Stimulated activated CD4-positive, alpha-beta T cell treated with anti-CD3 and anti-CD28 coated beads, TNF-alpha, amount 100 ng/mL, for 48 hours (primary cell): ENCODE measurements at places on chromosomes 2 and 18.

GRCh38 chr18:45774065-45774521 is 50.1 kb downstream of the SLC14A1 start:
- no peak for DNase-seq

GRCh38 chr2:74450570-74451190 is 4.2 kb upstream of the INO80B start:
- no peak for DNase-seq

GRCh38 chr18:35010993-35011392 is 30.2 kb upstream of the MAPRE2 start:
- no peak for DNase-seq

DNA sequence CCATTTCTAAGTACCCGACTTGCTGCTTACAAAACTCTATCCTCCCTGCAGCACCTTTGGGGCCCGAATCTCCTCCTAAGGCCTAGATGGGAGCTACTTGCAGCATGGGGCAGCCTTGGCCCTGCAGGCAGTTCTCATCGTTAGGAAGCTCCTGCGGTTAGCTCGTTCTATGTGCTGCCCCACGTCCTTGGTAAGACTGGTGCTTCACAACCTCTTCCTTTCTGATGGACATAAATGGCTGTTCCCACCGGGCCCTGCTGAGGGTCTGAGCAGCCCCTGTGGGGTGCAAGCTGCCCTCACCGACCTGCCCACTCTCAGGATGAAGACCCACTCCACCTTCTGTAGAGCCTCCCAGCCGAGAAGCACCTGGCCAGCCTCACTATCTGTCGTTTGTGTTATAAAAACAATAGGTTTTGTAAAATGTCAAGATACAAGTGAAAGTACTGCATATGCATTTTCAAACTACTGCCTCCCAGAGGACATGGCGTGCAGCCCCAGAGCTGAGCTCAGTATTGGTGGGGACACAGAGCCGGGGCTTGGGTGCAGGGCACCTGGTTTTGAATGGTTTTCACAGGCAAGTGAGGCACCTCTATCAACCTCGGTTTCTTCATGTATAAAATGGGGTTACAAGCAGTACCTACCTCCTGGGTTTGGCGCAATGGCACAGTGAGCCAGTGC is 19.4 kb downstream of the OTOF start:
- no peak for DNase-seq

DNA sequence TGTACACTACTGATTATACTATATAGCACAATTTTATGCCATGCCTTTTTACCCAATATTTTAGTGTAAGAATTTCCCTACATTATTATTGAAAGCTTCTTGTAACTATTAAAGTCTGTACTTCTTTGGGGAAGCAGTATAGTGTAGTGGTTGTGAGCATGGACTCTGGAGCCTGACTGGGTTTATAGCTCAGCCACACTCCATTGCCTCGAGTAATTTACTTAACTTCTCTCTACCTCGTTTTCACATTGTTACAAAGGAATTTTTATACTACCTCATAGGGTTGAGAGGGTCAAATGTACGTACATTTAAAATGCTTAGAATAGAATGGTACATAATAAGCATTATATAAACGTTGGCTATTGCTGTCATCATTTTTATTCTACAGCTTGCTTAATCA is 139.2 kb downstream of the UBR3 start:
- no peak for DNase-seq

DNA sequence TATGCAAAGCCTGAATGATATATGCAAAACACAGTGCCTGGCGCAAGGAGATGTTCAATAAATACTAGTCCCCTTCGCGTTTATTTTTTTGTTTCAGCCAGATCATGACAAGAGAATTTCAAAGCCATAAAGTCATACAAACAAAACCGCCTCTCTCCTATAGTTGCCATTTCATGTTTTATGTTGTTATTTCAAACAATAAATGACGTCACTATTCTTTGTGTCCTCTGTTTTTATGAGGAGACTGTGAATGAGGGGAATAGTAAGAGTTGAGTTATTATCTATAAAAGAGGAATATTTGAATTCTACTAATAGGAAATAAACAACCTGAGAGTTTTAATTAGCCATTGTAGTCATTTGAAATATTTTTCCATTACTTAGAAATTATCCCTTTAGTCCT is 464.5 kb downstream of the THSD7B start:
- DNase-seq: no peak

DNA sequence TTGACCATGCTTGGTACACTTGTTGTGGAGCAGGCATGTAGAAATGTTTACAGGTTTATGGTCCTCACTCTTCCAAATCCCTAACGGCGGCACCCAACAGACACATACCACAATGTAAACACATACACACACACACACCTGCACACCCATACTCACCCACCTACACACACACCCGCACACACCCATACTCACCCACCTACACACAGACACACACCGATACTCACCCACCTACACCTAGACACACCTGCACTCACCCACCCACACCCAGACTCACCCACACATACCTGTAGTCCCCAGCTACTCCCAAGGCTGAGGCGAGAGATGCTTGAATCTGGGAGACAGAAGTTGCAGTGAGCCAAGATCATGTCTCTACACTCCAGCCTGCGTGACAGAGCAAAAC is 1.5 kb upstream of the RAB6D start:
- DNase-seq: no peak

- DNase-seq: no peak
Observed at GRCh38 chr2:17441790-17442189, 76.5 kb downstream of the RAD51AP2 start.

- no peak for DNase-seq
Observed at GRCh38 chr18:54787616-54788015, 40.7 kb upstream of the RAB27B start.

DNA sequence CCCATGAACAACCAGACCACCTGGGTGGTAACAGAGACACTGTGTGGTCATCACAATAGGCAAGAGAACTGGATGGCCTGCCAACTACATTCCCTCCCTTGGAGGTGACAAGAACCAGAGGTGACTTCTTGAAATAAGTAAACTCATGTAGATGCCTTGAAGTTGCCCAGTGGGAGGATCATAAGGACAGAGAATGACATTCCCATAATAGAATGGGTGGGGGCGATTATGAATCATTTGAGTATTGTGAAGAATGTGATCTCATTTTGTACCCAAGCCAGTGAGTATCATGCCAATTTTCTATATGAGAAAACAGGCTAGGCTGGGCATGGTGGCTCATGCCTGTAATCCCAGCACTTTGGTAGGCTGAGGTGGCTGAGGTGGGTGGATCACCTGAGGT is 211.4 kb upstream of the GYPC start:
- DNase-seq: no peak

DNA sequence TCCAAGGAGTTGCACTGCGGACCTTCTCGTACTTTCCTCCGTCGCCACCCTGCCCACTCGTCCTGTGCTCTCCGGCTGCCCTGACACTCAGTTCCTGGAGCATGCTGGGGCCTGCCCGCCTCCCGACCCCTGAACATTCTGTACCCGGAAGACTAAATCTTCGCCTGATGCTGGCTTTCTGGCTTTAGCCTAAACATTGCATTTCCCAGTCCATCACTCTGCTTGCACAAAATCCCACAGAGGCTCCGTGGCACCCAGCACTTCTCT is 550 bp upstream of the SFXN5 start:
- DNase-seq: no peak

GRCh38 chr2:168149986-168150385 is 97.4 kb downstream of the STK39 start:
- no peak for DNase-seq

DNA sequence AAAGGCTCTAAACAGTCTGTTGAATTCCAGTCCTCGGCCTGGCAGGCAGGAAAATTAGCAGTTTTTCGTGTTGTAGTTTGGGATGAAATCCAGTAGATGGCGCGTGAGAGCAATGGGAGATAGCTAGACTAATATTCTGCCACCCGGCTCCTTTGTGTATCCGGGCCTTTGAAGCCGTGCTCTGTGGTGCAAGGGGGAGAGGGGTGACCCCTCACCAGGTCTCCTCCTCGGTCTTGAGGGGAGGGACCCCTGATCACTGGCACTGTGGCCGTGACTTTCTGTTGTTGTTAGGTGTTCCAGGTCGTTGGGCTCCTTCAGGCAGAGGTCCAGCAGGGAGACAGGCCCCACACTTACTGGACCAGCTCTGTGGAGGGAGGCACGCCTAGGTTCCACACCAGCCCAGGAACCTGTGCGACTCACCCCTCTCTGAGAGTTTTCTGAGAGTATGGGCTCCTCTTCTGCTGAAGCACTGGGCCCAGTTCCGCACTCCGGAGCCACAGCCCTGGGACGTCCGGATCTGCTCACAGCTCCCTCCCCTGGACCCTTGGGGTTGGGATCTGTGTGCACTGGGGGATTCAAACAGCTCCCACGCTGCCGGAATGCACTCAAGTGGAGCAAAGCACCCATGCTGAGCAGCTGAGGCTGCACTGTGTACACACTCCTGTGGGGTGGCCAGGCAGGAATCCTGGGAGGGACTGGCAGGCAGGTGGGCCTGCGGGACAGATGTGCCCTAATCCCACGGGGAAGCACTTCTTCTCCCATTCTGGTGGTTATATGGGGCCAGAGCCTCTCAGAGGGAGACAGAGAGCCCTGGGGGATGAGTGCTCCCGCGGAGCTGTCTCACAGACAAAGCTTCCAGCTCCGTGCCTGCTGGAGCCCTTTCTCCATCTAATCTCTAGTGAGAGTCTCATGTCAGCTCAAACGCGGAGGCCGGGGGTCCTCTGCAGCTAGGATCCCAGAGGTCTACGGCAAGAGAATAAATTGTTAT is 8.8 kb downstream of the GKN2 start:
- peak; percentile 32 for DNase-seq

- DNase-seq: no peak
Observed at GRCh38 chr2:196802401-196802800, 2.9 kb upstream of the GTF3C3 start.

DNA sequence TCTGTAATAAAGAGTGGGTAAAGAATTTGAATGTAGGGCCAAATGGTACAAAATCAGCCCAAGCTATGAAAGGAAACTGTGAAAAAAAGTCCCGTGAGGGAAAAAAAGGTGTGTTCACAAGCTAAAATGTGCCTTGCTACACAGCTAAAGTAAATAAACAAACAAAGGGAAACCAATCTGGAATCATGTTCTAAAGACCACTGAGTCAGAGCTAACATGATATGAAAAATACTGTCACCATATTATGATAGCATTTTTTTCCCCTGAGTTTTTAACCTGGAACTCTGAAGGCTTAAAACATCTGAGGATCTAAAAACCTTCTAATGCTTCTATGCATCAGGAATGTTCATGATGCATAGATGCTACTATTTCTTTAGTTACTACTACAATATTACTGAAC is 58.8 kb downstream of the SCN1A start:
- DNase-seq: no peak

GRCh38 chr18:22709288-22710060 is 223.7 kb upstream of the RBBP8 start:
- DNase-seq: no peak

DNA sequence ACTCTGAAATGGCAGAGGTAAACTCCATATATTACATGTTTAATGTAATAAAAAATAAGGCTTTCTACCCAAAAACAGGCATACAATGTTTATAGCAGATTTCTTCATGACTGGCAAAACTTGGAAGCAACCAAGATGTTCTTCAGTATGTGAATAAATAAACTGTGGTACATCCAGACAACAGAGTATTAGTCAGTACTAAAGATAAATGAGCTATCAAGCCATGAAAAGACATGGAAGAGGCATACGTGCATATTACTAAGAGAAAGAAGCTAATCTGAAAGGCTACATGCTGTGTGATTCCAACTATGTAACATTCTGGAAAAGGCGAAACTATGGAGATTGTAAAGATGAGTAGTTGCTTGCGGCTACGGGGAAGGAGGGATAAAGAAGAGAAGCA is 97.4 kb downstream of the OSR1 start:
- DNase-seq: no peak

DNA sequence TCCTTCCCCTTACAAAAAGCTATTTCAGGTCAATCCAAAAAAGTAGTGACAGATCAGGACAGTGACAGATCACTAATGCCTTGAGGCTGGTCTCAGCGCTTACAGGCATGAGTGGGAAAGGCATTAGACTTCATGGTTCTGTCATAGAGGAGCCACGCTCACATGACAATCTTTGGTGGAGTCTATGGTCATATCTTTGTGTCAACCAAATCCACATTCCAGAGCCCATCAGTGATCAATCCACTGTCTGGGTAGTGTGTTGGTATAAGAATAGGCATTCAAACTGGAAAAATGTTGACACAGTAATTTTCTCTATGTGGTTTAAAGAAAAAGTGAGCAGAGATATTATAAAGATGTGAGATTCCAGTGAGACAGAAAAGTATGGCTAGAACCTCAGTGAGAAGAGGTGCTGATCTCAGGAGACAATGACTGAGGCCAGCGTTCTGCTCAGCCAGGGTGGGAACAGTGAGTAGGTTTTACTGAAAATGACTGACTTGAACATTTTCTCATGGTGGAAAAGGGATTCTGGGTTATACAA is 215.0 kb downstream of the IRS1 start:
- DNase-seq: no peak

GRCh38 chr2:106537791-106538191 is 50.6 kb downstream of the CD8B2 start:
- DNase-seq: no peak

DNA sequence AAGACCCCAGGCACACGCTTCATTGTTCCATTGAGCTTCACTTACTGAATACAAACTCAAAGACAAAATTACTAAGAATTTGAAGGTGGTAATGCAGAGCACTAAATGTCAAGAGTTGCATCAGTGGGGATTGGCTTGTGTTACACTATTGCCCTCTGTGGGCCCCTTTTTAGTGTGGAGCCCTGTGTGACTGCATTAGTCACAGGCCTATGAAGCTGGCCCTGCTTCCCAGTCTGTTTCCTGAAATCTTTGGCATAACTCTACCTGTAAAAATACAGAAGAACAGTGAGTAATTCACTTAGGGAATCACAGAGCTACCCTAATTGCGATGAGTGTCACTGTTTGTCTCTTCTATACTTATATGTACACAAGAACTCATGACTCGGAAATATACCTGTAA is 40.0 kb upstream of the STPG4 start:
- no peak for DNase-seq
